ENCODE measurements at places on chromosomes 3 and 15. TPM values are rescaled to one million over a fixed set of nuclear protein-coding genes. Genes with fewer than 3 reads are reported as not detected.
A peak's percentile ranks its signal among the peaks of the same experiment; 100 is the strongest.

- no peak for DNase-seq
These were observed 475 bp upstream of the SPINT1 start for GRCh38 chr15:40843261-40843884.

DNA sequence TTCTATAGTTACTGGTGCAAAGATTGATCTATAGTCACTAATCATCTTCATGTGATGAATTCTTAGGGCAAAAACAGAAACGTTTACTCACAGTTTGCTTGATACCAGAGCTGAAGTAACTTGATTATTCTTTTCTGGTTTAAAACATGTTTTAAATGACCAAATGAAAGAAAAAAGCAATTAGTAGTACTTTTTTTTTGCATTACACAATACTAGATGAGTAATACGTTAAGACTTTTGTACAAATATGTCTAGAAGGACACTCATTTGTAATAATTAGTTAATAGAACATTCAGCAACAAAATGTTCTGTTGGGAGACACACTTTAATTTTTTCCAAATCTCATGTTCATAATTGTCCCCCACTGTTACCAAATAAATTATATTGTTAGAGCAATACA, 523.2 kb downstream of the SOX2 start:
- DNase-seq = no peak

Gene CNTN3
- 0.84 TPM for total RNA-seq

DNA sequence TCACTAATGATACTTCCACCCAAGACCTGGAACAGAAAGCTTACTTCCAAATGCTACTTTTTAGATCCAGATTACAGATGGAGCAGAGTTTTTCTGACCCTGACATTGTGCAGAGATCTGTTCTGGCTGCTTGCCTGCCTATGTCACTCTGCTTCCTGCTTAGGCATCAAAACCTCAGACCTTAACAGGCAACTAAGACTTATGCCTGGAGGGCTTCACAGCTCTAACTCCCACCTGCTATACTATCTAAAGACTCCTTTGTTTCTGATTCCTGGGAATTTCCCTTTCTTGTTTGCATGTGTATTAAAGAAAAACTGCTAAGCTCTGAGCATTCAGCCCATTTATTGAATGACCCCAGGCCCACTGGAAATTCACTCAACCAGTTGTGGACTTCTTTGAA, 157.4 kb upstream of the NPHP3 start:
- no peak for DNase-seq

DNA sequence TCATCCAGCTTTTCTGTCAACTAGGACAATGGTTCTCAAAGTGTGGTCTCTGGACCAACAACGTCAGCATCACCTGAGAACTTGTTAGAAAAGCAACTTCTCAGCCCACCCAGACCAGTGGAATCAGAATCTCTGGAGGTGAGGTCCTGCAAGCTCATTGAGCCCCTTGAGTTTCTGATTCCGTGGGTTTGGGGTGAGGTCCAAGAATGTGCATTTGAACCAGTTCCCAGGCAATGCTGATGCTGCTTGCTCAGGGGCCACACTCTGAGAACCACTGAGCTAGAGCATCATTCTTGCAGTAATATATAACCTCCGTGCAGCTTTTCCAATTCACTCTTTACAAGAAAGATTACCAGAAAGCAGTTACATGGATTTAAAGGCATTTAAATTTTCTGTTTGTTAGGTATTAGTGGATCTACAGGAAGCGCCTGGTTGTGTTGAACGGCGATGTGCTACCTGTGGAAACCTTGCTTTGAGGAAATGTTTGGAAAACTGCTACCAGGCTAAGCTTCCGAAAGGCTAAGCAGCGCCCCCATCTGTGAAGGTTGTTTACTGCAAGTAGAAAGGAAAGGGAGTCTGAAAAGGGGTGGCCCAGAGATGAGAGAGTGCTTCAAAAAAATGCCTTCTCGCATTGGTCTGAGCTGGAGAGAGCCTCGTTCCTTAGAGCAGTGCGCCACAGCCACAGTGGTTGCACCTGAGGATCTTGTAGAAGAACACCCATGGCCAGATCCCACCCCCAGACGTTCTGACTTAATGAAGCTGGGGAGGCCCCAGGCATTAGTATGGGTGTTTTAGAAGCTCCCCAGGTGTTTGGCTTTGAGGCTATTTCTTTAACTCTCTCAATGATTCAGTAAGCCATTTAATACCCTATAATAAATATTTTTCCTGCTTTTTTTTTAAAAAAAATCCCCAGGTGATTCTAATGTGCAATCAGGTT, 50.0 kb downstream of the RLBP1 start:
- peak; percentile 62 for DNase-seq

- DNase-seq = no peak
These were observed 132.6 kb downstream of the NR2F2 start for GRCh38 chr15:96462768-96463750.

GRCh38 chr15:85495544-85495943, 115.1 kb downstream of the AKAP13 start:
- no peak for DNase-seq

DNA sequence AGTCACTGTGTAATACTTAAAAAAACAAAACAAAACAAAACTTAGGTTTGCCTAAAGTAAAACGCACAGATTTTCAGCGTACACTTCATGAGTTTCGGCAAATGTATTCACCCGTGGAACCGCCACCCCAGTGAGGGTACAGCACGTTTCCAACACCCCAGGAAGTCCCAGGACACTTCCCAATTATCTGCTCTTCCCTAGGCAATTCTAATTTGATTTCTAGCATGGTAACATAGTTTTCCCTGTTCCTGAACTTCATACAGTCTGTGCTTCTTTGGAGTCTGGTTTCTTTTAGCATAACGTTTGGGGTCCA, 497 bp upstream of the CLASP2 start:
- no peak for DNase-seq

GRCh38 chr3:117893001-117893400, 1141.6 kb downstream of the IGSF11 start:
- DNase-seq = no peak

Gene AADAC
- total RNA-seq = 7.8 TPM

DNA sequence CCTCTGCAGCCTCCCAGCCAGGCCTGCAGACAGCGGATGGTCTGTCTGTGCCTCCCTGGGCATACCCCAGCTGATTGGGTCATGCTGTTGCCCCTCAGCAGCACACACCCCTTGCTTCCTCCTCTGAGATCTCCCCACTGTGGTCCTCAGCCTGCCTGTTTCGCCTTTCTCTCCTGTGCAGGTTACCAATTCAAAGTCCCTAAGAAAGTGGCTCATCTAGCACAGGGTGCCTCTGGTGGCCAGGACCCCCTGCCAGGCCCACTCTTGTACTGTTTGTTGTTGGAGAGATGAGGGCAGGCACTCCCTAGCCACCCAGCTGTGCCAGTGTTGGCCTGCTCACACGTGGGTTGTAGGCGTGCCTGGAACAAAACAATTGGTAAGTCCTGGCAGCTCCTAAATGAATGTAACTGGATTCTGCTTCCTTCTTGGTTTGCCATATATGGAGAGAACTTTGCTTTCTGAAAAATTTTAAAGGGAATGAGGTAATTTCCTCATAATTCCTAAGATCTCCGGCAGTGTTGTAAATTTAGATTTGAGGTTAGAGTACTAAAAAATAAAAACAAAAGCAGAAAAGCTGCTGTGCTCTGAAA, 213.2 kb upstream of the IL12A start:
- DNase-seq = no peak

GRCh38 chr3:81472600-81473362, 288.7 kb downstream of the GBE1 start:
- DNase-seq = no peak

GRCh38 chr3:35254917-35255316, 384.4 kb upstream of the ARPP21 start:
- no peak for DNase-seq

Gene CHRNA5
- 21.0 TPM for total RNA-seq

Gene SPRED1
- 25.6 TPM for total RNA-seq

GRCh38 chr3:58519668-58520402, 17.2 kb downstream of the ACOX2 start:
- DNase-seq = no peak

DNA sequence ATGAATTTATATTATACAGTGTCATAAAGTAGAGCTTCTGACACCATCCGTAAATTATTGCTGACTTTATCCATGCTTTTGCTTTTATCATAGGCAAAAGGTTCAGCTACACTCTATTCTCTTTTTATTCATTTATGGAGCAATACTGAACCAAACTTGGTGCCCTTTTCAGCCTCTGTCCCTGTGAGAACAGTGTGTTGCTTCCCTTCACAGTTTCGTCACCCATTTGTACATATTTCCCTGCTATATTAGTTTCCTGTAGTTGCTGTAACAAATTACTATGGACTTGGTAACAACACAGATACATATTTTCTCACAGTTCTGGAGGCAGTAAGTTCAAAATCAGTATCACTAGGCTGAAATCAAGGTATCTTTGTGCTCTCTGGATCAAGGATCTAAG, 2.8 kb upstream of the RPL24 start:
- no peak for DNase-seq

GRCh38 chr3:150013801-150014200, 43.1 kb upstream of the PFN2 start:
- DNase-seq = no peak

Gene GRM2
- total RNA-seq = 0.06 TPM

- no peak for DNase-seq
These were observed 127.6 kb downstream of the SMAD6 start for GRCh38 chr15:66829551-66830121.

DNA sequence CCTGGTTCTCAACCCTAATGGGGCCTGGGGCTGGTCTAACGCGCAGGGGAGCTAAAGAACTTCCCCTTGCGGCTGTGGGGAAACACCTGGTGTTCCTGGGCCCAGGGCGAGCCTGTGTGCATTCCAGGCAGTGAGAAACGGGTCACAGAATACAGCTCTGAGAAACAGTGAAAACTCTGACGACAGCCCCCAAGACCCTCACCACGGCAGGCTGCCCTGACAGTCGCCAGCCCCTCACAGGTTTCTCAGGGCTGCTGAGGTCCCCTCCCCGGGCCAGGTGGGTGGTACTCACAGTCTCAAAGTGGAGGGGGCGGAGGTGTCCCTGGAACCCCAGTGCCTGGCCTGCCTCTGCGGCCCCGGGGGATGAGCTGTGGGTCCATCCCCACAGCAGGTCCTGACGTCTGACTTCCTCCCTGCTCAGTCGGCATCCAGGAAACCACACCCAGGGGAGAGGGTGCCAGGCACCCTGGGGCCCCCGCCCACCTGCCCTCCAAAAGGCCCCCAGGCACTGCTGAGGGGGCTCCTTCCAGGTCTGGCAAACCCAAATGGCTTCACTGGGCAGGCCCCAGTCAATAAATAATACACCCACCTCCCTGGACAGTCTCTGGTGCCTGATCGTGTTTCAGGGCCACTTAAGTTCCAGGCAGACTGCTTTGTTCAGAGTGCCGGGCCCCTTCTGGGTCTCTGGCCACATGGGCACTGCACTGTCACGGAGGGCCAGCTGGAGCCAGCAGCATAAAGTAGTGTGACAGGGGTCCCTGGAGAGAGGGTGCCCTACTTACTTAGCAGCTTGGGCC, 57.7 kb downstream of the IQSEC1 start:
- no peak for DNase-seq

Gene SCN5A
- total RNA-seq = 0.10 TPM

DNA sequence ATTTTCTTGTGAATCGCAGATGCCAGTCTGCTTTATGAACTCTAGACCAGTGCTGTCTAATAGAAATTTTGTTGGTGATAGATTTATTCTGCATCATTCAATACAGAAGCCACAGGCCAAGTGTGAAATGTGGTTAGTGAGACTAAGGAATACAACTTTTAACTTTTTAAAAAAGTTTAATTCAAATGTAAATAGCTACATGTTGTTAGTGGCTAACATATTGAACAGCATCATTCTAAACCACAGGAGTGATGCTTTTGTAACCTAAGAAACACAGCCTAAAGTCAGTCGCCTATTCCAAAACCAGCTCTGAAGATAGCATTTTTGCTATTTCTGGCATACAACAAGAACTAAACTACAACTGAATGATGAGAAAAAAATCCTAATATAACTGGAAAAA, 164.8 kb upstream of the CBLB start:
- DNase-seq = no peak

DNA sequence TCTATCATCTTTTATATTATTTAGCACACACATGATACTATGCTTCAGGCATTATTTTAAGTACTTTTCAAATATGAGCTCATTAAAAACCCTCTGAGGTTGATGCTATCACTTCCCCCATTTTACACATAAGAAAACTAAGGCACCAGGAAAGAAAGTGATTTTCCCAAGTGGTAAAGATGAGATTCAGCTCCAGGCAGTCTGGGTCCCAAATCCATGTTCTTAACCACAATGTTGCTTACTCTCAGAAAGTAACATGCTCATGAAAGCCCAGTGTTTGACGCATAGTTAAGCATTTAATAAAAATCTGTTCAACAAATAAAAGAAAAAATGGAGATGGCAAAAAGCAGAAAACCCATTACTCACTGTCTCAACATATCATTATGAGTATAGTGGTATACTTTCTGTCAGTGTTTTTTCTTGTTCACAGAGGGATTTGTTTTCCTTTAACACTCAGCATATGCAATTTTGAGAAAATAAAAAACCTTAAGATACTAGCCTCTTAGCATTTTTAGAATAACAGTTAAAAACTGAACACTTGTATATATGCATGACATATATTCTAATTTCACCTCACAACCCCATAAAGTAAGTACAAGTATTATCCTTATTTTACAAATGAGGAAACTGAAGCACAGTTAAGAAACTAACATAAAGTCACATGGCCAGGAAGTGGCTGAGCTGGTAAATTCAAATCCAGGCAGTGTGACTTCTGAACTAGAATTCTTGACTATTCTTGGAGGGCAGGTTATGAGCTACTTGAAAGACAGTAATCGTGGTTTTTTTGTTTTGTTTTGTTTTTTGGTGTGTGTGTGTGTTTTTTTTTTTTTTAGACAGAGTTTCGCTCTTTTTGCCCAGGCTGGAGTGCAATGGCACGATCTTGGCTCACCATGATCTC, 10.4 kb downstream of the PEAK1 start:
- no peak for DNase-seq

DNA sequence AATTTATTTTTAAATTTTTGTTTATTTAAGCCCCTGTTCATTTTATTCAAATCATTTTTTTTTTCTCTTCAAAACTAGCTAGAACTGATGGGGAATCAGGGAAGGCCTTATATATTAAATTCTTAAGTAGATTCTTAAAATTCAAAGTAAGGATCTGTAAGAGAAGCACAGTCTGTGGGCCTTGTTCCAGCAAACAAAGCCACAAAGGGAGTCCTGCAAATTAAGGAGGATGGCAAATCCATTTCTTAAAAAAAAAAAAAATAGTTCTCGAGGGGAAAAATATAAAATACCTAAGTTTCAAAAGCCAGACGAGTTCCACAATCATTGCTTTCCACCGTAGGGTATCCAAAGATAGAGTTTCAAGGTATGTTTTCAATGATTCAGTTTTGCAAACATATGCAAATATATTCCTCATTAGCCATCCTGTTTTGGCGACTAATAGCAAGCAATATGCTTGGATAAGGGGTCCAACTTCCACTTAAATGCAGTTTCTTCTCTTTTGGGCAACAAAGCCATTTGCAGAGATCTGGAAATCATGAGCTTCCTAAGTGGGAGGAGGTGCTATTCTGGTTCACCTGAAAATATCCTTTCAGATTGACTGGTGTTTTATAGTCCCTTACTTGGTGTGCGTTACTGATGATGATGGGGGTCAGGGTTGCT, 46.8 kb downstream of the CDIN1 start:
- DNase-seq = no peak

- no peak for DNase-seq
These were observed 124.3 kb upstream of the SPRED1 start for GRCh38 chr15:38128341-38128781.

Data from NCI-H460 (cell line).